ENCODE measurements at places on chromosomes 2 and 18.

GRCh38 chr2:39000552-39000951 is 110.9 kb downstream of the ARHGEF33 start:
- DNase-seq, result no peak

- no peak for DNase-seq
Observed at GRCh38 chr18:8969639-8970390, 132.7 kb upstream of the NDUFV2 start.

DNA sequence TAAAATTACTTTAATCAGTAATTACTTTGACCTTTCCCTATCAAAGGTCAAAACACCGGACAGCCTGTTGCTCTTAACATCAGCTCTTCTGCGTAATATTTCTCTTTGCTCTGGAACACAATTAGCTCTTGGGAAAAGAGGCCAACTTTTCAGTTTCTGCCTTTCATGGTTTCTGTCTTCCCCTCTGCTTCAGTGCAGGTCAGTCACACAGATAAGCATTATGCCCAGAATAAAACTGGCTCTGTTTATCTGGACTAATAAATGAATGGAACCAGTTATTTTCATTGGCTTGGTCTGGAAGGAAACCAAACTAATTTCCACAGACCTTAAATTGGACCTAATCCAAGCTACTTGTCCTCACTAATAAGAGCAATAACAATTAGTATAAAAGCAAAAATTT is 26.2 kb upstream of the GALNT3 start:
- no peak for DNase-seq

DNA sequence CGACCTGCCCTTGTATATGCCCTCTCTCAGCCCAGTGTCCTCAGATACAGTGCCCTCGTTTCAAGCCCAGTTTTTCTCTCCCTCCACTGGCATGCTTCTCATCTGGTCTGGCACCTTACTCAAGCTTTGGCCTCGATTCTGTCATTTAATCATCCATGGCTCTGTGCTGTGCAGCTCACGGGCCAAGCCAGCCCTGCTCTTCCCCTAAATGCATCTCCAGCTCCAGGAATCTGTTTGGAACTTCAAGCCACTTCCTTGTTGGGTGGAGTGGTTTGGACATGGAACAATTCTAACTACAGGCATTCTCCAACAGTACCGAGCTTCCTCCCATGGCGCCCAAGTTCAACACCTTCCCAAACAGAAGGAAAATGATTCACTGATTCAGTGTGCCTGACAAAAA is 76.7 kb upstream of the ZNF397 start:
- DNase-seq, result no peak

GRCh38 chr2:1743396-1744150 is 742 bp downstream of the PXDN start:
- DNase-seq, result no peak

DNA sequence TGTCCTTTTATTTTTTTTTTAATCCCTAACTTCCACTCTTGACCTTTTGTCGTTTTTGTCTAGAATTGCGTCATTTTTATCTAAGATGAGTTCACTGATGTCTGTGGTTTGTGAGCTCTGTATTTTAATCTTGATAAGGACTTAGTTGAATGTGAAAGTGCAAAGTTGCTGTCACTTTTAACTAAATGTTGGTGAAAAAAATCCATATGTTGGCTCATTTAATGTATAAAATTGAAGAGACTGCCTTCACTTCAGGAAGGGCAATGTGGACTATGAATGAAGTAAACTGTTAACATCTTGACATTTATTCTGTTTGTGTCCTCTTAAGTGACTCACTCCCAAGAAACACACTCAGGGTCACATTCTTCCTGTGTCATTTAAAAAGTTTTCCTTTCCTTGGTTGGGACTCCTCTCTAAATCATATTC is 256.6 kb upstream of the RASGRP3 start:
- no peak for DNase-seq

DNA sequence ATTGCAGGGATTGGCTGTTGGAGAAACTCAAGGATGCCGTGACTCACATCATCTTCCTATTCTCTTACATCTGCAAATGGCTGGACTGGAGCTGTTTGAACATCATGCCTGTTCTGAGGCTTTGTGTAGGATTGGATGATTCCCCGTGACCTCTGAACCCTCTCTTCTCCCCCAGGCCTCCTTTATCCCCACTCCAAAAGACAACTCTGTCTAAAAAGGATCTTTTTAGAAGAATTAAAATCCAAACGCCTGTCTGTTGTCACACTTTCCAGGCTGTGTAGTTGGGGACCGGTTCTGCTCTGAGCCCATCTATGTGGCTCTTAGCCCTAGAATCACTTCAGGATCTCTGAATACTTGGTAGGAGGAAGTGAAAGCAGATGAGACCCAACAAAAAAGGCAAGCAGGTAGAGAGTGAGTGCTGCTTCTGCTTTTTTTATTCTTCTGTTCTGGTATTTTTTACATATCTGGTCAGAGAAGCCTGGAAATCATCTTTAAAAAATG is 565 bp downstream of the SP140 start:
- no peak for DNase-seq

DNA sequence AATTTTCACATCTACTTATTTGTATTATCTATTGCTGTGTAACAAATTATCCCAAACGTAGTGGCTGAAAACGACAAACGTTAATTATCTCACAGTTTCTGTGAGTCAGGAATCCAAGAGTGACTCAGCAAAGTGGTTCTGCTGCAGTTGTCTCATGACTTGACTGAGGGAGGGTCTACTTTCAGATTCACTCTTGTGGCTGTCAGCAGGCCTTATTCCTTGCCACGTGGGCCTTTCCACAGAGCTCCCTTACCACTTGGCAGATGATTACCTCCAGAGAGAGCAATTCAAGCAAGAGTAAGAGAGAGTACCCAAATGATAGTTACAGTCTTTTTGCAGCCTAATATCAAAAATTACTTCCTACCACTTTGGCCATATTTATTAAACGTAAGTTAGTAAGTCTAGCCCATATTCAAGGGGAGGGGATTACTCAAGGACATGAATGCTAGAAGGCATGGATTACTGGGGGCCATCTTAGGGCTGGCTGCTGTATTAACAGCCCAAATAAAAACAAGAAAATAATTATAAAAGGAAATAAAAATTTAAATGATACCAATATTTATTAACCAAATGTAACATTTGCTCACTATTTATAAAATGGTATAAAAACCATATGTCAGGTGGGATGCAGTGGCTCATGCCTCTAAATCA is 48.7 kb upstream of the NBEAL1 start:
- no peak for DNase-seq

Measured in stimulated activated CD4-positive, alpha-beta T cell treated with anti-CD3 and anti-CD28 coated beads, TNF-alpha, amount 100 ng/mL, for 24 hours (primary cell).